ENCODE measurements at places on chromosomes 3 and 15. TPM values are rescaled to one million over a fixed set of nuclear protein-coding genes. Genes with fewer than 3 reads are reported as not detected.

Gene MFN1
- 220 TPM for total RNA-seq

Gene CCDC33
- not detected for total RNA-seq

Gene PLSCR2
- not detected for total RNA-seq

Gene SLC6A20
- total RNA-seq = not detected

DNA sequence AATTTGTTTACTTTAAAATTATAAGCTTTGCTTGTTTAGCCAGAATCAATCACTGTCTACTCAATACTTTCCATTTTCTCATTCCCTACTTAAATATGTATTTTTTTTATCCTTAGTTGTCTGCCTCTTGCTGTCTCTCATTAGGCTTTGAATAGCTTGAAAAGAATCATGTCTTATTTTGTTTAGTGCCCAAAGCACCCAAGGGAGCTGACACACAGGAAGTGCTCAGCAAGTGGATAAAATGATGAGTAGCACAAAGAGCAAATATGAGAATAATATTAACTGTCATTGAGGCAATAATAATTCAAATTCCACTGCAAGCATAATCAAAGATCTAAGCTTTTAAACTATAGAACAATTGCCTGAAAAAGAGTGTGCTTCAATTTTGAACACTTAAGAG lies 19.0 kb upstream of the IL1RAP start:
- DNase-seq = no peak

DNA sequence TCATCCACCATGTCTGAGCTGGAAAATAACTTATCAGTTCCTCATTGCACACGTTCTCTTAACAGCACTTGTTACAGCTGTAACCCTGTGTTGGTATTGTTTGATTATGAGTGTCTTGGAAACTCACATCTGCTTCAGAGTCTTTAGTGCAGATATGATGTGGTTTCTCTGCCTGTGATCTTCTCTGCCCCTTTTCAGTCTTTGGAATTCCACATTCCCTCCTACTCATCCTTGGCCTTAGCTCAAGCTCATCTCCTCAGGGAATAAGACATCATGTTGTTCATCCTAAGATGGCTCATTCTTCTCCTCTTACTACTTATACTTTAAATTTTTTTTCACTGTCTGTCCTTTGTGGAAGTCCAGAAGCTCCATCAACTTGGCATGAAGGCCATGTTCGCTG lies 77.7 kb downstream of the SYNPR start:
- peak; percentile 30 for DNase-seq

Gene CEMIP
- 249 TPM for total RNA-seq

DNA sequence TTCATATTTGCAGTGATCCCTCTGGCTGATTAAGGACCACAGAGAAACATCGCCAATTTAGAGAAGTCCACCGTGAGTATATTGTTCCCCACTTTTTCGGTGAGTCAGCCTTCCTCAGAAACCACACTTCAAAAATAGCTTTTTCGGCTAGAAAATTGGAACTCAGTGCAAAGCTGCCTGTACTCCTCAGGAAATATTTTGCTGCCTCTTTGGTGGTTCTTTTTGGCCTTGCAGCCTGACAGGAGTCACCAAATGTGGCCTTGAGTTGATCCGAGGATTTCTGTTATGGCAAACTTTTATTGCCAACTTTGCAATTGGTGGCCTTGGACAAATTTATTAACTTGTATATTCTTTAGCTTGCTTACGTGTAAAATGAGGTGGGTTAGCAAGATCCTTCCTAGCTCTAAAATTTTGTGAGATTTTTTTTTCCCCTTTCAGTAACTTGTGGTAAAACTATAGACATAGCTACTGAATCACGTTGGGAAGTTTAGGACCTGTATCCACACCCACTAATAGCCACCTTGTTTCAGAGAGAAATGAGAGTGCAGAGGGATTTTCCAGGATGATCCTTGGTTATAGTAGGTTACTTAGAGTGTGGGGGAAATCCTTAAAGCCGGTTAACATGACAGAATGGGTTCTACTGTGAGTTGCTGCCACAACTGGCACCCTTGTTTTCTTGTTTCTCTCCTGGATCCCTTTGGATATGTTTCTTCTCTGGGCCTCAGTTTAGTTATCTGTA lies 9.9 kb downstream of the ARL6IP5 start:
- peak; percentile 72 for DNase-seq

- DNase-seq = no peak
Measured at GRCh38 chr15:69830430-69830829, 267.3 kb downstream of the TLE3 start.

- DNase-seq = no peak
Measured at GRCh38 chr3:50430950-50431435, 71.7 kb upstream of the TMEM115 start.

DNA sequence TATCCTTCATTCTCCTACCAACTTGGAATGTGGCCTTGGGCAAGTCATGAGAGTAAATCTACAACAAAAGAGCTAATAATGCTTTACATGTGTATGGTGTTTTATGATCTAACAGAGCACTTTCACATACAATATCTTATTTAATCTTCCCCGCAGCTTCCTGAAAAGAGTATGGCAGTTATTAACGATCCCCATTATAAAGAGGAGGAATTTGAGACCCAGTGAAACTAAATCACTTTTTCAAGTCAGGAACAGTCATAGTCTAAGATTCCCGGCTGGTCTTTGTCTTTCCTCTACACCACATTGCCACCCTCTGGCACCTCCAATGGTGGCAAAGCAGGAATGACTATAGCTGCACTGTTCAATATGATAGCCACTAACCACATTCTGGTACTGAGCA lies 69.7 kb upstream of the CMSS1 start:
- peak; percentile 44 for DNase-seq

Gene ATP10A
- 4.4 TPM for total RNA-seq

Gene CFAP100
- not detected for total RNA-seq

DNA sequence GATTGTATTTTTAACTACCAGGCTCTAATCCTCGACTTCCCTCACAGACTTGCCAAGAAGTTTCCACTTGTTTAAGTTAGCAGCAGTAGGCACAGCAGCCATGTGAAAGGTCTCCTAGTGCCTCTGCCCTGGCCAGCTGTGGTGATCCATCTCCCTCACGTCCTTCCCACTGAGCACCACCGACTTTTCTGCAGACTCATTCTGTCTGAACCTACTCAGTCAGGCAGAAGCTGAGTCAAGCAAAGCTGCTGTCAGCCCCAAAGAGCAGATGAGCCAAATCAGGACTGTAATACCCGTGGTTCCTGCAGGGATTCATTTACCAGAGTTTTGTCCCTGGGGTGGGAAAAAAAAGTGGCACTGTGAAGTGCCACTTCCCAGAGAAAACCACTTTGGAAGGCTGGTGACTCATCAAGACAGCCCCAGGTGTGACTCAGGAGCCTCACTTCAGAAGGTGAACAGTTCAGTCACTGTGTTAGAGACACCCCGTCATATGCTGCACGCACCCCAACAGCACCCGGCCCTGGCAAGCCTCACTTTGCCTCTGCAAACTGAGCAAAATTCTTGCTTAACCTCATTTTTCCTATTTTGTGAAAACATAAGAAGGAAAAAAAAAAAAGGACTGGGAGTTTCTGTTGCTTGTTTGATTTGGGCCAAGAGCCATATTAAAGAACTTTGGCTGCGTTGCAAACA lies 76.0 kb downstream of the WWTR1 start:
- peak; percentile 85 for DNase-seq

- peak; percentile 65 for DNase-seq
Measured at GRCh38 chr15:66760968-66761725, 59.1 kb downstream of the SMAD6 start.

Gene SLC26A6
- 19.5 TPM for total RNA-seq

- DNase-seq = peak; percentile 65
Measured at GRCh38 chr3:123880998-123881561, 3.1 kb downstream of the MYLK start.

DNA sequence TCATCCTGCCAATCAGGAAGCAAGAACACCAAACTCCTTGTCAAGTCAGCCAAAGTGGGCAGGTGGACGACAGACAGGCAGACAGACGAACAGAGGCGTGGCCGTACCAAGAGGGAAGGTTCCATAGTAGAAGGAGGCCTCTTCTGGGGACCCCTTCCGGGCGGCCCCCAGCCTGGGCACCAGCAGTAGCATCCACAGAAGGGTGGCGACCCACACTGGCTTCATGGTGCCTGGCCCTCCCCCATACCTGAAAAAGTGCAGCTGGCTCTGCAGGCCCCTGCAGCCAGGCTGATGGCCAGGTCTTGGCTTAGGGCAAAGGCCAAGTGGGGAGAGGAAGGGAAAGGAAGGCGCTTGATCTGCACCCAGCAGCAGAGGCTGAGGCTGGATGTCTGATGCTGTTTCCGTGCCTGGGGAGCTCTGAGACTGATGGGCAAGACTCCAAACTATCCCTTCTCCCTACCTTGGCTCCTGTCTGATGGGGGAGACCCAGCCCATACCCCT lies 607 bp downstream of the LCTL start:
- DNase-seq = no peak

GRCh38 chr3:56989169-56989976 lies 71.1 kb upstream of the SPATA12 start:
- peak; percentile 88 for DNase-seq

DNA sequence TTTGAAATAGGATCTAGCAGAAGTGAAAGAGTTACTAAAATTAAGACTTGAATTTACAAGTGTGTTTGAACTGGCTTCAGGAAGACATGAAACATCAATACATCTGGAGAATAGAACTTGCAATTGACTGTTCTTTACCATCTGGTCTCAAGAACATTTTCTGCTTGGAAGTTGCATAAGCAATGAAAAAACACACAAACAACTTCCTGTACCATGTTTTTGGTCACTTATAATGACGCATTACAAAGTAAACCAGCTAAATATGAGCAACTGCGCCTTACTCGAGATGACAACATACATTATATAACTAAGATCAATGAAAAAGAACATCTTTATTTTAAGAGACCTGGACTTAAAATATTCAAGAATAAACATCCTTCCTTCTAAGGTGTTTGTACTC lies 112.5 kb downstream of the TIGIT start:
- no peak for DNase-seq

Gene AHSG
- not detected for total RNA-seq

Gene POLQ
- 10.1 TPM for total RNA-seq

GRCh38 chr15:65937054-65937453 lies 67.8 kb downstream of the RAB11A start:
- no peak for DNase-seq
